Neural crest cell (in vitro differentiated cells): ENCODE measurements at places on chromosomes 3 and 15. TPM values are rescaled to one million over a fixed set of nuclear protein-coding genes. Genes with fewer than 3 reads are reported as not detected.

DNA sequence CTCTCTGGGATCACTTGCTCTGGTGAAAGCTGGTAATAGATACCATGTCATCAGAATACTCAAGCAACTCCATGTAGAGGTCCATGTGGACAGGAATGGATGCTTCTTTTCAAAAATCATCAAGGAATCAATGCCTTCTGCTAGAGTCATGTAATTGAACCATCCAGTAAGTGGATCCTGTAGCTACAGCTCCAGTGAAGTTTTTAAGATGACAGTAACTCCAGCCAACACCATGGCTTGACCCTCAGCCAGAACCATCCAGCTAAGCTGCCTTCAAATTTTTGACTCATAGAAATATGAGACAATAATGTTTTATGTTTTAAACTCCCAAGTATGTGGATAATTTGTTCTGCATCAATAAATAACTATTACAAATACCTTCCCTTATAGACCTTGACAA, 923.7 kb downstream of the EPHA3 start:
- H3K36me3 ChIP-seq = no peaks in the 10 kb centered on the region
- no peak overlapping the region for H3K27ac ChIP-seq
- no peaks in the 10 kb centered on the region for H3K27me3 ChIP-seq
- H3K4me3 ChIP-seq = no peak overlapping the region
- no peak for DNase-seq
- peaks cover 11% of the 10 kb centered on the region for H3K4me1 ChIP-seq

DNA sequence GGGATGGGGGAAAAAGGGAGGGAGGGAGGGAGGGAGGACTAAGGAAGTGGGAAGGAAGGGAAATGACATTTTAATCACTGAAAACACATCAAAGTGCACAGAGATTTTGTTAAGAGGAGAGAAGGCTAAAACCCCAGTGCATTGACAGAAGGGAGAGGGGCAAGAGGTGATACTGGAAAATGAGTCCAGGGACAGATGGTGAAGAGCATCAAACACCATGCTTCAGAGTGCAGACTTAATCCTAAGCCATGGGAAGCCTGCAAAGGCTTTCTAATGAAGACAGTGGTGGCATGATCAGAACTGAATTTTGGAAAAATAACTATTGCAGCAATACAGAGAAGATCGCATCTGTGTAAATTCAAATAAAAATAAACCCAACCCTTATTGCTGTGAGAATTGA, 41.8 kb downstream of the HGD start:
- no peak overlapping the region for H3K4me3 ChIP-seq
- no peak overlapping the region for H3K27ac ChIP-seq
- no peaks in the 10 kb centered on the region for H3K27me3 ChIP-seq
- no peaks in the 10 kb centered on the region for H3K36me3 ChIP-seq
- no peak for DNase-seq

CILP gene
- 0.12 and 0.14 TPM in 2 replicates for total RNA-seq

- peaks cover 3% of the 10 kb centered on the region for H3K36me3 ChIP-seq
- H3K27ac ChIP-seq = no peak overlapping the region
- DNase-seq = no peak
- H3K4me1 ChIP-seq = peaks cover 10% of the 10 kb centered on the region
- no peaks in the 10 kb centered on the region for H3K27me3 ChIP-seq
Measured at GRCh38 chr3:106842151-106842550, 535.1 kb upstream of the CCDC54 start.
